Substantia nigra (tissue), 51 donors: ENCODE measurements at places on chromosomes 13 and 19.

DNA sequence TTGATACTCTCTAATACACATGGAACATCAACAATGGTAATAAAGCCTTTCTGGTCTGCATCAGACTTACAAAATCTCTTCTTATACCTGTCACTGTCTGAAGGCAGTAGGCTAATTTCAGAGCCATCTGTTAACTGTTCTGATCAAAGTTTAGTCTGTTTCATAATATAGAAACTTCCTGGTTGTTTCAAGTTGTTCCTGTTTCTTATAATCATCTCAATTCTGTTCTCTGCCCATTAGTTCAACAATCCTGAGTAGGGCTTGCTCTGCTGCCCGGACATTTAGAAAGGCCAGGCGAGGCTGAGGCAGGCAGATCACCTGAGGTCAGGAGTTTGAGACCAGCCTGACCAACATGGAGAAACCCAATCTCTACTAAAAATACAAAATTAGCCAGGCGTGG is 5.4 kb upstream of the ZSCAN5A start:
- DNase-seq = no peak

DNA sequence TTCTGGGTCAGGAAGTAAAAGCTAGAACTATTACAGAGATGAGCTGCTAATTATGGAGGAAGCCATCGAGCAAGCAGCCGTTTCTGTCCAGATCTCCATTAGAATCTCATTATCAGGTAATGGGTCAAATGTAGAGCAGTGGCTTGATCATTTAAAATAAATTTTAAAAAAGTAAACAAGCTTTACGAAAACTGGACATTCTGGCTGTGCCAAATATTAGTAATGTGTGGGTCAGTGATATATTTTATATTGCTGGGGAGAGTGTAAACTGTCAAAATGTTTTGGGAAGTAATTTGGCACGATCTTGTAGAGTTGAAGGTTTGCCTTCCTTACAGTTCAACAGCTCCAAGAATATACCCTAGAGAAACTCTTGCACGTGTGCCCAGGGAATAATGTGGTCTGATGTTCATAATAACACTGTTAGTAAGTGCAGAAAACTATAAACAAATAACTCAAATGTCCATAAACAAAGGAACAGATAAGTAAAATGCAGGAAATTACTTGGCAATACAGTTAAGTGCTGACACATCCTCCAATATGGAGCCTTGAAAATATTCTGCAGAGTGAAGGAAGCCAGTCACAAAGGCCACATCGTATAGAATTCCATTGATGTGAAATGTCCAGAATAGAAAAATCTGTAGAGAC is 127.2 kb upstream of the UBL3 start:
- DNase-seq = no peak

GRCh38 chr19:35898499-35898809 is 1.9 kb downstream of the NFKBID start:
- DNase-seq = no peak

DNA sequence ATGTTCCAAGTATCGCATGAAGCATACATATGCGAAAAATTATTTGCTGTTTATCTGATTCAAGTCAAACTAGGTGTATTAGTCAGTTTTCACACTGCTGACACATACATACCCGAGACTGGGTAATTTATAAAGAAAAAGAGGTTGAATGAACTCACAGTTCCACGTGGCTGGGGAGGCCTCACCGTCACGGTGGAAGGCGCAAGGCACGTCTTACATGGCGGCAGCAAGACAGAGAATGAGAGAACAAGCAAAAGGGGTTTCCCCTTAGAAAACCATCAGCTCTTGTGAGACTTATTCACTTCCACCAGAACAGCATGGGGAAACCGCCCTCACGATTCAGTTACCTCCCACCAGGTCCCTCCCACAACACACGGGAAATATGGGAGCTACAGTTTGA is 13.0 kb upstream of the PROZ start:
- no peak for DNase-seq
